ENCODE measurements at places on chromosomes 7 and 10. TPM values are rescaled to one million over a fixed set of nuclear protein-coding genes. Genes with fewer than 3 reads are reported as not detected.

Gene SLC26A4
- total RNA-seq: 17.4 TPM

Gene CUZD1
- total RNA-seq: 3.0 TPM

Gene LEP
- total RNA-seq: not detected

Gene TMEM236
- total RNA-seq: 0.02 TPM

Gene CALHM3
- total RNA-seq: not detected

Data from T-helper 1 cell treated with Interleukin-12 subunit alpha and Interleukin-12 subunit beta and Interleukin-4 antibody, amounts not matched to agents 30 ng/mL and 1 ng/mL, for 36 hours (primary cell).